ENCODE measurements at places on chromosomes 6 and 20.

GRCh38 chr6:148175550-148176188 is 167.0 kb upstream of the SASH1 start:
- no peak for DNase-seq

GRCh38 chr6:167034056-167034455 is 34.9 kb downstream of the CEP43 start:
- DNase-seq: no peak

DNA sequence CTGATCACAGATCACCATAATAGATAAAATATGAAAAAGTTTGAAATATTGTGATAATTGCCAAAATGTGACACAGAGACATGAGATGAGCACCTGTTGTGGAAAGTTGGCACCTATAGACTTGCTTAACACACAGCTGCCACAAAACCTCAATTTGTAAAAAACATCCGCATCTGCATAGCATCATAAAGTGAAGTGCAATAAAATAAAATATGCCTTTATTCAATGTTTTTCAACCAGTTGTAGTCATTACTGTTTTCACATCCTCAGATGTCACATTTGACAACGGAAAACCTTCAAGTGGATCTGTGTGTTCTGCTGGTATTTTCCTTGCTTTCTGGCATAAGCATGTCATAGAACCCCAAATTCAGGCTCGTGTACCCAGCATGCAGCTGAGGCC is 50.2 kb upstream of the IFNGR1 start:
- DNase-seq: no peak

DNA sequence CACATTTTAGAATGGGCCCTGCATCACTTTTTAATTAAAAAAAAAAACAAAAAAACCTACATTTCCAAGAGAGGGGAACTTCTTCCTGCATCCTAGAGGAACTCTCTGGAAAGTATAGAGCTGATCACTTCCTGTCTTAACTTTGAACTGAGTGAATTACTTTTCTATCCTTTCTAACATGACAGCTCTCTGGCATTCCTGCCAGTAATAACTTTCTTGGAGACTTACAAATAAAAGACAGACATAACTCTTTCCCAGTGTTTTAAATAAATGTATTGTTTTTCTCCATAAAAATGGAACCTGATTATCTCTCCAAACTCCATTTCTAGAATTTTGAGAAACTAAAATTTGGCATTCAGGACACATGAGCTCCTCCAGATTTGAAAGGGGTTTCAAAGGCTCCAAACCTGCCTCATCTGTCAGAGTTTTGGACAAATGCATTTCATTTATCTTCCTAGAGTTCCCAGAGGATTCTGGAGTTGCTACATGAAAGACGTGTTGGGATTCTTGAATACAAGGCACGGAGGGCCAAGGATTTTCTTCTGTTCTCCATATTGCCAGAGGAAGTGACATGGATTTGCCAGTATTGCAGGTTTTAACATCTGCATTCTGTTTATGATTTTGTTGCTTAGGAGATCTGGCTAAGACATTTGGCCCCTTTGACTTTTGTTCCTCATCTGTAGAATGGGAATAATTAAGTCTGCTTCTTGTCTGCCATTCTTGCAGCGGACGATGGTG is 2.0 kb upstream of the SMOC2 start:
- no peak for DNase-seq

DNA sequence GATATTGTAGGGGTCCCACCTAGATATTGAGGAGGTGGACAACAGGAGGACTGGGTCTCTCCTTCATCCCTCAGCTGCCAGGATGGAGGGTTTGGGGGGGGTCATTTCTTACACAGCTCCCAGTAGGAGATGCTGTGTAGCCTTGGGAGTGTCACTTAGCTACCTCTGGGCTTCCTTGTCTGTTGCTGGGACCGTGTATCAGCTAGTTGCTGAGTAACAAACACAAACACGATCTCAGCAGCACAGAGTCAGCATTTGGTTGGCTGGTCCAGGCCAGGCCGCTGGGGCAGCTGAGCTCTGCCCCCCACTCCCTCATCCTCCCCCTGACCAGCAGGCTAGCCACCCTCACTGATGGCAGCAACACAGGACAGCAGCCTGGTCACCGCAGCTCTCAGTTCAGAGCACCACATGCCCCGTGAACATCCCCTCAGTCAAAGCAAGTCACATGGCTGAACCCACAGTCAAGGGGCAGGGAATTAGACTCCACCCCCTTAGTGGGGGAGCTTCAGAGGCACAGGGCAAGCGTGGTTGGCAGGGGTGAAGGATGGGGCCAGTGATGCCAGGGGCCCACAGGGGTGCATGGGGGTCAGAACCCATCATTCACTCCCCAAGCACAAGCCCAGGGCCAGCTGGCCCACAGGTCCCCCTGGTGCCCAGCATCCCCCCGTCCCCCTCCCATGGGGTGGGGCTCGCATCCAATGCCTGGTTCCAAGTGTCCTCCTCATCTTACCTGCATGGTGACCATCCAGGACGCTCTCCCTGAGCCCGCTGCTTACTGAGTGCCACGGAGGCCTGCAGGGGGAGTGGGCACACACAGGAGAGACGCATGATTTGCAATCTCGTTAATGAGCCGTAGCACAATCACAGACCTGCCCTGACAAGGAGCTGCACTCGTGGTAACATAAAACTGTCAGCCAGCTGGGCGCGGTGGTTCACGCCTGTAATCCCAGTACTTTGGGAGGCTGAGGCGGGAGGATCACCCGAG is 112.4 kb downstream of the TAF4 start:
- DNase-seq: no peak

GRCh38 chr6:5061152-5061551 is 24.0 kb upstream of the PPP1R3G start:
- DNase-seq: no peak

GRCh38 chr6:9412951-9413559 is 977.7 kb upstream of the SLC35B3 start:
- peak; percentile 24 for DNase-seq
